ENCODE measurements at places on chromosomes 16 and 17.

GRCh38 chr16:74257061-74257460, 39.6 kb upstream of the PSMD7 start:
- no peak for DNase-seq

DNA sequence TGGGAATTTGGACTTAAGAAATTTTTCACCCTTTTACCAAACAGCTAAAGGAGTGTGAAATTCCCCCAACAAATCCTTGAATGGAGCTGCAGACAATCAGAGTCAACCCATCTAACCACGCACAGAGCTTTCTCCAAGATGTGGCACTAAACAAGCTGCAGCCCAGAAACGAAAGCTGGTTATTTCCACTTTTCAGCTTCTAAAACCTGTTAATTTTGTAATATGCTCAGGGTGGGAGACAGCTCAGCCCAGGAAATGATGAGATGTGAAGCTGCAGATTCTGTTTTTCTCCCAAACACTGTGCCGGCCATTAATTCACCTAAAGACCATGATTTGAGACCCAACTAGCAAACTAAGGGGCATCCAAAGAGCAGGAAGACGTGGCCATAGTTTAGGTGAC, 33.2 kb upstream of the ABR start:
- no peak for DNase-seq

DNA sequence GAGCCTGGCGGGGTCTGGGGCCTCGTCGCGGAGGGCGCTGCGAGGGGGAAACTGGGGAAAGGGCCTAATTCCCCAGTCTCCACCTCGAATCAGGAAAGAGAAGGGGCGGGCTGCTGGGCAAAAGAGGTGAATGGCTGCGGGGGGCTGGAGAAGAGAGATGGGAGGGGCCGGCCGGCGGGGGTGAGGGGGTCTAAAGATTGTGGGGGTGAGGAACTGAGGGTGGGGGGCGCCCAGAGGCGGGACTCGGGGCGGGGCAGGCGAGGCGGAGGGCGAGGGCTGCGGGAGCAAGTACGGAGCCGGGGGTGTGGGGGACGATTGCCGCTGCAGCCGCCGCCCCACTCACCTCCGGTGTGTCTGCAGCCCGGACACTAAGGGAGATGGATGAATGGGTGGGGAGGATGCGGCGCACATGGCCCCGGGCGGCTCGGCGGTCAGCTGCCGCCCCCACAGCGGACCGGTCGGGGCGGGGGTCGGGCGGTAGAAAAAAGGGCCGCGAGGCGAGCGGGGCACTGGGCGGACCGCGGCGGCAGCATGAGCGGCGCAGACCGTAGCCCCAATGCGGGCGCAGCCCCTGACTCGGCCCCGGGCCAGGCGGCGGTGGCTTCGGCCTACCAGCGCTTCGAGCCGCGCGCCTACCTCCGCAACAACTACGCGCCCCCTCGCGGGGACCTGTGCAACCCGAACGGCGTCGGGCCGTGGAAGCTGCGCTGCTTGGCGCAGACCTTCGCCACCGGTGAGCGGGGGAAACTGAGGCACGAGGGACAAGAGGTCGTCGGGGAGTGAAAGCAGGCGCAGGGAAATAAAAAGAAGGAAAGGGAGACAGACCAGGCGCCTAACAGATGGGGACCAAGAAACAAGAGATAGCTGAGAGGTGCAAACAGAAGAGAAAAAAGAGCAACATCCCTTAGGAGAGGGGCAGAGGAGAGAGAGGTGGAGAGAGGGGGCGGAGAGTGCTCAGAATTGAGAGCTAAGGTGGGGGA, at the start of gene PNMT:
Gene PNMT (plus strand): TSS at position 509 of the 980 bp plus-strand sequence. CDS start 23 bp downstream, at position 532.
- no peak for DNase-seq

DNA sequence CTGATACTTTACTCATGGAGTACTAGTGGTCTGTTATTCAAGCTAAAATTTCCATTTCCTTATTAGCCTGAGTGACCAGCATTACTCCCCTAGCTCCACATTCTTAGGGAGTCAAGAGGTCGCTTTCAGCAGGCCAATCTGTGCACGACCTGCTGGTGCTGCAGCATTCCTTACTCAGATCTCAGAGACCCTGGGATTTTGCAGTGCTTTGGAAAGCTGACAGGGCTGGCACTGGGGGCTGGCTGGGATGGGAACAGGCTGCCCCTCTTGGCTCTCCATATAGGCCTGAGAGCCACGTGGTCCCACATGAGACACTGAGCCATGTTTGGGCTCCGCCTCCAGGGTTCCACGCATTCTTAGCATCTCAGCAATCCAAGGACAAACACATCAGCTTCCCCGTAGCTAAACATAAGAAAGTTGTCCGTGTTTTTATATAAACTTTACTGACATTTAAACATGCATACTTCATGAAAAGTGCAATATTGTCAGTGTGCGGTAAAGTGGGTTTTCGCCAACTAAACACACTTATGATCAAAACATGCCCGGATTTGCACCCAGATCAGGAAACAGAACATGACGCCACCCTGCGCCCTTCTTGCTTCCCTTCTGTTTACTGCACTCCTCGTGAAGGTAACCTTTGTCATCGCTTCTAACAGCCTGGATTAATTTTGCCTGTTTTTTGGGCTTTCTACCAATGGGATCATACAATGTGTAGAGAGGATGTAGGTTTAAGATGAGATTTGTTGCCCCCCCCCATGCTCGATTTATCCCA, 254.5 kb upstream of the CACNG5 start:
- no peak for DNase-seq

DNA sequence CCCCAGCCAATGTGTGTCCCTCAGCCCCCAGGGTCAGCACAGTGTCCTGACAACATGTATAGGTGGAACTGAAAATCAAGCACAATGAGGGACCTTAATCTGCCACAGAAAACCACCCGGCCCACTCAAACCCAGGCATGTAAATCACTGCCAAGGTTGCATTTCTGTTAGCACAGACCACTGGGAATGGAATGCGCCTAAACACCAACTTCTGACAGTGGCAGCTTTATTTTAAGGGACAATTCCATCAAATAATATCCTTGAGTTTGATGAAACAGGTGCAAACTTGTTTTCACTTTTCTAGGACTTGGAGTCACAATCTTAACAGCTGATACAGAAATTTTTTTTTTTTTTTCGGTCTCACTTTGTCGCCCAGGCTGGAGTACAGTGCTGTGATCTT, 37.3 kb upstream of the MRPS23 start:
- no peak for DNase-seq

DNA sequence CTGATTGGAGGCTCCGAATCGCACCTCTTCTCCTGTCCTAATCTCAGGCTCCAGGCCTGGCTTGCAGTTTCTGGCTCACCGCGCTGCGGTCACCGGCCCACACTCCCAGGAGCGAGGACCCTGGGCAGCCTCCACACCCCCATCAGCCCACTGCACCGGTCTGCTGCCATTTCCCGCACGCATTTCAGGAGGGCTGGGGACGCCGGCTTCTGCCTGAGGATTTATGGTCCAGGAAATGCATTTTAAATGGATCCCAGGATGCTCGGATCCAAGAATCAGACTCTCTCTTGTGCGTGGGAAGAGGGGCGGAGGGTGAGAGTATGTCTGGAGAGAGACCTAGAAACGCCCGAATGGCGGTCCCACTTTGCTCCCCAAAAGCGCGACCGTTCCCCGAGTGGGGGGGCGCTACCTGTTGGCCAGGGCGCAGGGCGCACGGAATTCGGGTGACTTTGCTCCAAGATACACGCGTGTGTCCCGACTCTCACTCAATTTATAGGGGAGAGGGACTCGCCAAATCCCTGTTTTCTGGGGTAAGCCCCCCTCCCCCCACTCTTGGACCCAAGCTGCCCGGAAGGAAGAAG, 817 bp upstream of the JPH3 start:
- no peak for DNase-seq

GRCh38 chr17:34665150-34665806, 85.9 kb downstream of the TMEM132E start:
- DNase-seq = no peak

- DNase-seq = no peak
Measured at GRCh38 chr16:87165151-87165550, 152.0 kb downstream of the C16orf95 start.

DNA sequence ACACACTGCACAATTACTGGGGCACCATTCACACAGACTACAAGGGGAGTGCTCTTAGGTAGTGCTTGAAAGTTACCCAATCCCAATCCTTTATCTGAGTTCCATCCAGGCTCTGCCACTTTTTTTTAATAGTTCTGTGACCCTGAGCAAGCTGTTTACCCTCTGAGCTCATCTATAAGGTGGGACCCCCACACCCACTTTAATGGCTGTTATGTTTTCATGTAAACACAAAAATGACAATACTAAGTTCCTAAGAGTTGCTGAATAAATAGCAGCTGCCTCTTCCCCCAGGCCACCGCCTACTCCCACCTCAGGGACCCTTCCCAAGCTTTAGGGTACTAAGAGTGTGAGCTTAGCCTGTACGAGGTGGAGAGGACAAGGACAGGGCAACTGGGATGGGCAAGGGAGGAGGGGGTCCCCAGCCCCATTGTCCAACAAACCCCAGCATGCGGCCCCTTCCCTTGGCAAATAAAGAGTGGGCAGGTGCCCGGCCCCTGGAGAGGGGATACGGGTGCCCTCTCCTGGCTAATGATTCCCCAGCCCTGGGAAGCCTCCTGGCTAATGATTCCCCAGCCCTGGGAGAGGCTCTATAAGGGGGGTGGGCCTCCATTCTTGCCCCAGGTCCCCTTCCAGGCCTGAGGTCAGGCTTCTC, 14.6 kb downstream of the SLC13A2 start:
- no peak for DNase-seq

- no peak for DNase-seq
Measured at GRCh38 chr17:82315703-82316358, 1.6 kb downstream of the CD7 start.

DNA sequence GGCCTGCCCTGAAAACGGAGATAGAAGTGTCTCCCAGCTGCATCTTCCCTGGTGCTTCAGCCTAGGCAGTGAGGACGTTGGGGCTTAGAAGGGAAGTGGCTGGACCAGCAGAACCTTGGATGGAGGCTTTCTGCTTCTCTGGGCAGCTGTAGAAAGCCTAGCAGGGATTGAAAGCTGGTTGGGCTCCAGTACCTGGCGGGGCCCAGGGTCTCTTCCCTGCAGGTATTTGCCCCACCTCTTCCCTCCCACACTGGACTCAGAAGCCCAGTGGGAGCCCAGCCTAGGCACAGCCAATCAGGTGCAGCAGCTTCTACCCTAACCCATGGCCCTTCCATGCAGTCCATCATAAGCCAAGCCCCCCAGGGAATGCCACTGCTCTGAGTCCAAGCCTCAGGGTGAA, 190.3 kb upstream of the IRX6 start:
- DNase-seq = no peak

DNA sequence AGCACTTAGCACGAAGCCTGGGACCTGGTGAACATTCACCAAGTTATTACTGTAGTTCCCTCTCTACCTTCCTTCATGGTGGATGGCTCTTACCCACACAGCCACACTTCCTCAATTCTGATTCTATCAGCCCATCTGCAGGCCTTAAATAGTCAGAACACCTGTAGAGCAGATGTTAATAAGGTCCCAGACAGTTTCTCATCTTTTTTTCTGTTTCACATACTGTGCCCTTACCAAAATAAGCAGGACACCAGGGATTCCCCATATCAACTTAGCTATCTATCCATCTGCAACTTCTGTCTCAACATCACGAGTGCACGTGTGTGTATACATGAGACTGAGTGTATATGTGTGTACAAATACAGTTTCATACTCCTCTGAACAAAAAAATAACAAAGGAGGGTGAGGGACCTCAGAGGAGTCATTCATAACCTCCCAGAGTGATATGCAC, 2.8 kb downstream of the RECQL5 start:
- DNase-seq = no peak

GRCh38 chr17:6138761-6139446, 68.7 kb downstream of the WSCD1 start:
- DNase-seq = no peak

DNA sequence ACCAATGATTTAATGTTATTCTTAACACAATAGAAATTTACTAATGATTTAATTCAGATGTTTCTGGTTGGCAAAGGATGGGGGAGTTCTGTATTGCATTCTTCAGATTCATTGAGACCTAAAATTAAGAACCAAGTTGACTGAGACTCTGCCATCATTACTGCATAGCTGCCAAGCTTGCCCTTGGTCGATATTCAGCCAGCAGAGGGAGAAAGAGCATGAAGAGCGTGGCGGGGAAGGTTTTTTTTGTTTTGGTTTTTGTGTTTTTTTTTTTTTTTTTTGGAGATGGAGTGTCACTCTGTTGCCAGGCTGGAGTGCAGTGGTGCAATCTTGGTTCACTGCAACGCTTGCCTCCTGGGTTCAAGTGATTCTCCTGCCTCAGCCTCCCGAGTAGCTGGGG, 659.4 kb upstream of the EEF2KMT start:
- no peak for DNase-seq

DNA sequence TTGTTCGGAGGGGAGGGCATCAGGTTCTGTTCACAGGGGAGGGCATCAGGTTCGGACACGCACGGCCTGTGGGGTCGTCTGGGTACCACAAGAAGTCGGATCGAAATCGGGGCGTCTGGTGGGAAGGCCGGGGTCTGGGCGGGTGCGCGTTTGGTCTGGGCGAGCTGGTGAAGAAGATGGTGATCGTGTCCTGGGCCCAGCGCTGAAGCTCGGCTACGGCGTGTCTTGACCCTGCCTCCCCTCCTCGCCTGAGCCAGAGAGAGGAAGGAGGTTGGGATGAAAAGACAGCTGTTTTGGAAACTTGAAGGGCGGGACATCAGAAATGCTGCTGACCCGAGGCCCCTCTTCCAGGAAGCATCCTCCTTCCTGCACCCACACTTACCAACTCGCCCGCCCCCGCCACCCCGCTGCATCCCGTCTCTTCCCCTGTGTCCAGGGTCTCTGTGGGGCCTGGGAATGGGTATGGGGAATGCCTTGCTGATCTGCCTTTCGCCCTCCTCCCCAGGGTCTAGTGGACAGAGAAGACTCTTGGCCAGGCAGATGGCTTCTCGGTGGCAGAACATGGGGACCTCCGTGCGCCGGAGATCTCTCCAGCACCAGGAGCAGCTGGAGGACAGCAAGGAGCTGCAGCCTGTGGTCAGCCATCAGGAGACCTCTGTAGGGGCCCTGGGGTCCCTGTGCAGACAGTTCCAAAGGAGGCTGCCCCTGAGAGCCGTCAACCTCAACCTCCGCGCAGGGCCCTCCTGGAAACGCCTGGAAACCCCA, 498 bp downstream of the PIMREG start:
- no peak for DNase-seq

GRCh38 chr17:76935331-76935730, 67.1 kb downstream of the MGAT5B start:
- DNase-seq = no peak

- DNase-seq = no peak
Measured at GRCh38 chr17:16470265-16470664, 21.7 kb downstream of the LRRC75A start.
